Pulmonary artery endothelial cell (primary cell): ENCODE measurements at places on chromosomes 16 and 17. TPM values are rescaled to one million over a fixed set of nuclear protein-coding genes. Genes with fewer than 3 reads are reported as not detected.

The EPN2 gene
- total RNA-seq, result 30.8 and 44.7 TPM in 2 replicates

DNA sequence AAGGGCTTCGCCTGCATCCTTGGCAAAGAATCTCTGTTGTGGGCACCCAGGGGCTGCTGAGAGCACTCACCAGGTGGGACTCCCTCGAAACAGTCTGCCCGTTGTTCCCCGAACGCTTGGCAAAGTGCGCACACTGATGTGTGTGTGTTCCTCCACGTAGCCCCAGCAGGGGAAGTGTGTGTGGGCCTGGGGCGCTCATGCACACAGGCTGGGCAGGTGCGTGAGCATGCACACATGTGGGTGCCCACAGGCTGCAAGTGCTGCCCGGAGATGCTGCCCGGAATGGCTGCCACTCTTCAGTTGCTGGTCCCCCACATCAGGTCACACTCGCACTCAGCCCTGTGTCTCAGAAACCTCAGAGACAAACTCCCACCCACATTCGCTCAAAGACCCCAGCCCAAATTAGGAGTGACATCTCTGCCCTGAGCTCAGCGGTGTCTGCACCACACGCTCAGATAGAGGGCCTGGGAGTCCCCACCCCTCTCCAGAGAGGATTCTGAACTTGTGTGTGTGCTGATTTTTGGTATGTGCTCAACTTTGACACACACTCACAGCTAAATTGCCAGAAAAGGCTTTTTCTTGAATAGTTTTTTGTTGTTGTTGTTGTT lies 119.4 kb downstream of the MGAT5B start:
- DNase-seq, result no peak

DNA sequence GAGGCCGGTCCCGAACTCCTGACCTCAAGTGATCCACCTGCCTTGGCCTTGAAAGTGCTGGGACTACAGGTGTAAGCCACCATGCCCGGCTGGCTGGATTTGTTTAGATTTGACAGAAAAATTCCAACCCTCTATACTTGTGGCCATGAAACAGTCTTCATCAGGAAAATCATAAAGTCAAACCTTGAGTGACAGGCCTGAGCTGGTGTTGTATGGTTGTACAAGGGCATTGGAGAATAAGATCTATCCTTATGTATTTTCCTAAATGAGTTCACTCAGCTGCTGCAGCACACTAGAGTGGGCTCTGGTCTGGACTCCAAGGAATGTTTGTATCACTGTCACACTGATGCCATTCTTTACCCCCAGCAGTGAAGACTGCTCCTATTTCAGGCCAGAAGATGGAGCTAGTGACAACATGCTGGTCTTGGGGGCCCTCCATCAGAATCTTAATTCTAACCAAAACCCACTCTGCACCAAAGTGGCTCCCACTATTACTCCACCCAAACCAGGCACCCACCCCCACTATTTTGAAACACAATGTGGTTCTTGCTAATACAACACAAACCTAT lies 27.4 kb downstream of the SNX11 start:
- no peak for DNase-seq

GRCh38 chr17:61335105-61335844 lies 64.4 kb upstream of the TBX2 start:
- no peak for DNase-seq

The CES4A gene
- total RNA-seq, result 0.59 and 0.85 TPM in 2 replicates

GRCh38 chr17:61406537-61406845 lies 6.8 kb downstream of the TBX2 start:
- no peak for DNase-seq

GRCh38 chr17:79888811-79889634 lies 49.8 kb upstream of the CBX4 start:
- DNase-seq, result no peak

GRCh38 chr16:68972720-68973119 lies 129.4 kb downstream of the TANGO6 start:
- DNase-seq, result peak; percentile 60

The STX8 gene
- total RNA-seq, result 72.6 and 74.2 TPM in 2 replicates

The PIGW gene
- total RNA-seq, result 12.1 and 12.7 TPM in 2 replicates

GRCh38 chr16:10368969-10369551 lies 16.8 kb upstream of the ATF7IP2 start:
- no peak for DNase-seq

The CSF3 gene
- 0.92 and 1.8 TPM in 2 replicates for total RNA-seq

DNA sequence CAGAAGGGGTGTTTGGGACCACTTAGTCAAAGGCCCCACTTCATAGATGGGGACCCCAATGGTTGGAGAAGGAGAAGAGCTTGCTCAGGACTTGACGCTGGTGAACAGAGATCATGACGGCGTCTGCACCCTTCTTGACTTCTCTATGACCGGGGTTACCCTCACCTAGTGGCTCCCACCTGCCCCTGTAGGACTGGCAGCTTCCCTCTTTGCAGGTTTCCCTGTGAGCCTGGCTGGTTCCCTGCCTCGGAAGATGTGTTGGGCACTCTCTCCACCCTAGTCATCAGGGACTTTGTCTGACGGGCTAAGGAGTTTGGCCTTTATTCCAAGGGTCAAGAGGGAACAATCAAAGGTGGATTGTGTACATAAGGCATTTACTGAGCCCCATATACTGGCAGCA lies 22.7 kb downstream of the TBX4 start:
- DNase-seq, result no peak

DNA sequence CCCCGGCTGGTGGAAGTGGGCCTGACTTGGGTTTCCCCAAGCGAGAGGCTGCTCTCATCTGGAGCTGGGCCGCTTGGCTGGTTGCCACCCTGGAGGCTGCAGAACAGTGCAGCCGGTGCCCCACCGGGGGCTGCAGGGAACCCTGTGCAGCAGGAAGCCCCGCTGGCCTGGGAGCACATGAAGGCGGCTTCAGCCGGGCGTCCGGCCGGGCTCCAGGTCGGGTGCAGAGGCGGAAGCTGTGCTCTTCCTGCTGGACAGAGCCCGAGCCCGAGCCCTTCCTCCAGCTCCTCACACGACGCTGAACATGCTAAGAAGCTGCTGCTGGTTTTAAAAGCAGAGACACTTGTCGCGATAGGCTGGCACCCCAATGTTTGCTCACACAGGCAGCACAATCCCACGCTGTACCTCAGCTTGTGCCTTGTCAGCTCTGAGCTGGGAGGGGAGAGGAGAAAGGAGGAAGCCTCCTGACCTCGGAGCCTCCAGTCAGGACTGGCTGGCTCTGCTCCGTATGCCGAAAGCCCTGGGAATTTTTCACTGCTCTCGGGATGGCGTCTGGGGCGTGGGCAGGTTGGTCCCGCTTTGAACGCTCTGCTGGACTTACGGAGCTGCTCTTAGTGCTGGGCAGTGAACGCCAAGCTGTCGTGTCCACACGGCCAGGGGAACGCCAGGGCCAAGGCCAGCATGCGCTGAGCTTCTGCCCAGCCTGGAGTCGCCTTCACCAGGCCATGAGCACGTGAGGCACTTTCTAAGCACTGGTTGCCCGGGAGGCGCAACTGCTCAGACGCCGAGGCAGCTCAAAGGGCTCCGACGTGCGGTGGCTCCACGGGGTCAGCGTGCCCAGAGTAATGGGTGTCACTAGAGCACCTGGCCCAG lies 8.8 kb downstream of the CDK5R1 start:
- no peak for DNase-seq

GRCh38 chr17:79907850-79908249 lies 68.6 kb upstream of the CBX4 start:
- DNase-seq, result peak; percentile 26

The RAMP2 gene
- 2.1 and 5.4 TPM in 2 replicates for total RNA-seq

The DNAAF8 gene
- 0.33 and 0.42 TPM in 2 replicates for total RNA-seq

DNA sequence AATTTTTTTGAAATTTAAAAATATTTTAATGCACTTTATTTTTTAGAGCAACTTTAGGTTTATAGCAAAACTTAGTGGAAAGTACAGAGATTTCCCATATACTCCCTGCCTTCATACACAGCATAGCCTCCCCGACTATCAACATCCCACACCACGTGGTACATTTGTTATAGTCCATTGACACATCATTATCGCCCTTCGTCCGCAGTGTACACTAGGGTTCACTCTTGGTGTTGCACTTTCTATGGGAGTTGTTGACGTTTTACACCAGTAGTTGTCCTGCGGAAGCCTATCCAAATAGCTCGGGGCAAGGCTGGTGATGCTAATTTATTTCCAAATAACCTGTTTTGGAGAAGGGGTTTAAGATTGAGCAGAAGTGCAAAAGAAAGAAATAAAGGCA lies 52.6 kb downstream of the MYH3 start:
- DNase-seq, result no peak

The PYDC1 gene
- not detected in 2 replicates for total RNA-seq

The CHRNE gene
- total RNA-seq, result 0.53 and 3.2 TPM in 2 replicates

DNA sequence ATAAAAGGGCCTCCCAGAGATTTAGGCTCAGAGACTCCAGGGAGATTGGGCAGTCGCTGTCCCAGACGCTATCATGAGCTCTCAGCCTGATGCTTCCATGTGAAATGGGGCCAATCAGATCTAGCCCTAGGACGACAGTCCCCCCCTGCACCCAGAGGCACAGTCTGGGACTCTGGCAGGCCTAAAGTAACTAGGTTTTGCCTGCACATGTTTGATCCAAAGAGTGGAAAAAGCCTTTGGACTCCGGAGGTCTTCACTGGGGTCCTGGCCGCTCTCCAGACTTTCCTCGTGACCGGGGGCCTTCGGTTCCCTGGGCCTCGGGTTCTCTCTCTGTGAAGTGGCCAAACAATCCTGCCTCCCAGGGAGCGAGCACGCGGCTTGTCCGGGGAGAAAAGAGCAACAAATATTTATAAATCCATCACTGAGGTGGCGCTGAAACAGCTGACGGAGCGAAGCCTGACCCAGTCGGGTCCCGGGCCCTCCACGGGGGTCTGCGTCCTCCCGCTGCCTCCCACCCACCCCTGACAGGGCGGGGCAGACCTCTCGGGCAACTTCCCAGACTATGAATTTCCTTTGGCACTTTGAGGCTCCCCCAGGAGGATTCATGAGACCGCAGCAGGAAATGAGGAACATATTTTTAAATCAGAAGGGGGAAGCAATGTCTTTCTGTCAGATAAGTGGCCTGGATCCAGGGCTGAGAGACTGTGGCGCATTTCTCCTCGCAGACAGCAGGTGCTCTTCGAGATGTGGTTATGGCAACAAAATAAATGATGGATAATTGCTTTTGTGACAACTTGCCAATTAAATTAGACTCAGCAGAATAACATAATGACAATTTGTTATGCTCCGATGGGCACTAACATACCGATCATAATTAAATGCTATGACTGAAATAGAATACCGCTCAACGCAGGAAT lies 38.9 kb downstream of the MRPS23 start:
- no peak for DNase-seq
